Daoy (cell line): ENCODE measurements at places on chromosomes 11 and 22. TPM values are rescaled to one million over a fixed set of nuclear protein-coding genes. Genes with fewer than 3 reads are reported as not detected.
A peak's percentile ranks its signal among the peaks of the same experiment; 100 is the strongest.

GRCh38 chr22:22720201-22720723 is 75.8 kb downstream of the GGTLC2 start:
- DNase-seq, result peak; percentile 62

GRCh38 chr22:20510811-20511577 is 3.6 kb downstream of the MED15 start:
- peak; percentile 57 for DNase-seq

DNA sequence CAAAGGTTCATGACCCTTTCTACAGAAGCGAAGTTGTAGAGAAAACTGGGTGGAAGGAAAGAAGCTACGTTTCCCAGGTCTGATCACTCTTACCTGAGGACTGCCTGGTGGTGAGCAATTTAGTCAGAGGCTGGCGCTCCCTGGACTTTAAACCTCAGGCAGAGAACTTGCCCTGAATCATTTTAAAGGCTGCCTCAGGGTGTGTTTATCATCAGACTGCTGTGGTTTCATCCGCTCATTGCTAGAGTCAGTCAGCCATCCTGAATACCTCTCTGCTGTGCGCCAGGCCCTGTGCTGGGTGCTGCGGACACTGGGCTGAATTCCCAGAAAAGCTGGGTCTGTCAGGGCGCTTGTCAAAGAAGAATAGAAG is 2.7 kb downstream of the DTX4 start:
- peak; percentile 63 for DNase-seq

DNA sequence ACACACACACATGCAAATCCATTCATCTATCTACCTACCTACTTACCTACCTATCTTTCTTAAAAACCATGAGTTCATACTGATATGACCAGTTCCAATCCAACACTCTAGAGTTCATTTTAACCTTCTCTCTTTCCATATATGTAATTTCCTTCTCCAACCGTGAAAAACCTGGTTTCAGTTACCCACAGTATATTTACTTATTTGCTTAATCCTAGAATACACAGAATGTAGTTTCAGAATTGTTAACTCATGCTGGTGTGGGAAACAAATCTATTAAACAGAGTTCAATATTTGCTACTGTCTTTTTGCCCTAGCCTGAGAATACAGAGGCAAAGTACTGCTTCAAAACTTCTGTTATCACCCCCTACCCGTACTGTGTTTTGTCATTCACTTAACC is 101.3 kb downstream of the RRM1 start:
- DNase-seq, result no peak

- DNase-seq, result peak; percentile 0
Measured at GRCh38 chr11:2516276-2517015, 71.6 kb downstream of the KCNQ1 start.

DNA sequence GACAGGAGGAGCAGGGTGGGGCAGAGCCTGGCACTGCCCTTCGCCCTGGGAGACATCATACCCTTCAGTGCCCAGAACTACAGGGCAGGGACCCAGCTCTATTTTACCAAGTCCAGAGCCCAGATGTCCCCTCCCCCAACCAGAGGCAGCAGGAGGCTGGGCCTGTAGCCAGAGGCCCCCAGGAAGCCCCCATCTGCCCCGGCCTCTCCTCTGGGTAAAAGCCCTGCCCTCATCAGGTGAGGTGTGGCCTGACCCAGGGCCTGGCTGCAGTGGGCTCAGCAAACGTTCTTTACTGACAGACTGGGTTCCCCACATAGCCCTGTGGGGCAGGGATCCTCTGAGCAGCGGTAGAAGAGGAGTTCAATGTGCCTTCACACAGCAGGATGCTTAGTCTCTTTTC is 51.8 kb upstream of the SLC22A12 start:
- DNase-seq, result no peak

GRCh38 chr22:18055619-18056160 is 22.1 kb upstream of the PEX26 start:
- no peak for DNase-seq

- no peak for DNase-seq
Measured at GRCh38 chr11:13692172-13692571, 23.7 kb downstream of the FAR1 start.

DNA sequence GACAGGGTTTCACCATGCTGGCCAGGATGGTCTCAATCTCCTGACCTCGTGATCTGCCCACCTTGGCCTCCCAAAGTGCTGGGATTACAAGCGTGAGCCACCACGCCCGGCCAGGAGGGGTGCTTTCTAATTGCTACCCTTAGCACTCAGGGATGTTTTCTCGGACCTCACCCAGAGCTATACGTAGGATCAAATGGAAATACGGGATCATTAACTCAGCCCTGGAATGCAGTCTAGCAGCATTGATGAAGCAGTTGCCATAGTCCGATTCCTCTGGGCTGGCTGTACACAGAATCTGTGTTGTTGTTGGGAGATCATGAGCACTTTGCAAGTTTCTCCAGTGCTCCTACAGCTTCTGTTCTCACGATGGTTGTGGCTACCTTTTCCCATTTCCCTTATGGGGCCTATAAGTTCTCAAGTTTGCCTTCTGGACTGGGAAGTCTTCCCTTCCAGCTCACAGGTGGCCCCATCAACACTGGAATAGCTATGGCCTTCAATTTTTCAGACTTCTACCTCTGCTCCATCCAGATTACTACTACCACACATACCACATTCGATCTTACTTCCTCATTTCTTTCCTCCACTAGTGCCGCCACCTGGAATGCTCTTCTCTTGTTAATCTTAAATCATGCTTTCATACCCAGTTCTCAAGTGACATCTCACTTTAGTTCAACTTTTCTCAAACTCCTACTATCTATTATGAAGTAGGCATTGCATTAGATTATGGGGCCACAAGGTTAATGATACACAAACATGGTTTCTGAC is 16.1 kb upstream of the PCF11 start:
- no peak for DNase-seq

DNA sequence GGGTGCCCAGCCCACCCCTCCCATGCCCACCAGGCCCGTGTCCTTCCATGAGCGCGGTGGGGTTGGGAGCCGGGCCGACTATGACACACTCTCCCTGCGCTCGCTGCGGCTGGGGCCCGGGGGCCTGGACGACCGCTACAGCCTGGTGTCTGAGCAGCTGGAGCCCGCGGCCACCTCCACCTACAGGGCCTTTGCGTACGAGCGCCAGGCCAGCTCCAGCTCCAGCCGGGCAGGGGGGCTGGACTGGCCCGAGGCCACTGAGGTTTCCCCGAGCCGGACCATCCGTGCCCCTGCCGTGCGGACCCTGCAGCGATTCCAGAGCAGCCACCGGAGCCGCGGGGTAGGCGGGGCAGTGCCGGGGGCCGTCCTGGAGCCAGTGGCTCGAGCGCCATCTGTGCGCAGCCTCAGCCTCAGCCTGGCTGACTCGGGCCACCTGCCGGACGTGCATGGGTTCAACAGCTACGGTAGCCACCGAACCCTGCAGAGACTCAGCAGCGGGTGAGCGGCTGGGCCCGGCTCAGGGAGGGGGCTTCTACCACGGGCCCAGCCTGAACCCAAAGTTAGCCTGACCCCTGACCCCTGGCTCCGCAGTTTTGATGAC is 3.0 kb downstream of the PKP3 start:
- DNase-seq, result peak; percentile 87

The MRGPRE gene
- total RNA-seq, result not detected in 2 replicates

The LRP4 gene
- total RNA-seq, result 1.1 and 1.7 TPM in 2 replicates

The MS4A2 gene
- not detected in 2 replicates for total RNA-seq
